Activated T-cell treated with anti-CD3 and anti-CD28 coated beads, Interleukin-2, amount 50 U/mL, for 72 hours (primary cell): ENCODE measurements at places on chromosomes 16 and 17. TPM values are rescaled to one million over a fixed set of nuclear protein-coding genes. Genes with fewer than 3 reads are reported as not detected.
A peak's percentile ranks its signal among the peaks of the same experiment; 100 is the strongest.

Gene CACNG4
- not detected for total RNA-seq

Gene MT4
- total RNA-seq, result not detected

Gene SEPTIN1
- 233 TPM for total RNA-seq

Gene CCDC200
- 0.74 TPM for total RNA-seq

Gene TRIM72
- total RNA-seq, result not detected

Gene SLC47A1
- 1.5 TPM for total RNA-seq

Gene ESRP2
- 0.31 TPM for total RNA-seq

- DNase-seq, result no peak
- peak overlapping the region; percentile 27 for H3K27ac ChIP-seq
- no peaks in the 10 kb centered on the region for H3K27me3 ChIP-seq
- no peaks in the 10 kb centered on the region for H3K36me3 ChIP-seq
These were observed 149.7 kb downstream of the RPTOR start for GRCh38 chr17:80694085-80694991.

DNA sequence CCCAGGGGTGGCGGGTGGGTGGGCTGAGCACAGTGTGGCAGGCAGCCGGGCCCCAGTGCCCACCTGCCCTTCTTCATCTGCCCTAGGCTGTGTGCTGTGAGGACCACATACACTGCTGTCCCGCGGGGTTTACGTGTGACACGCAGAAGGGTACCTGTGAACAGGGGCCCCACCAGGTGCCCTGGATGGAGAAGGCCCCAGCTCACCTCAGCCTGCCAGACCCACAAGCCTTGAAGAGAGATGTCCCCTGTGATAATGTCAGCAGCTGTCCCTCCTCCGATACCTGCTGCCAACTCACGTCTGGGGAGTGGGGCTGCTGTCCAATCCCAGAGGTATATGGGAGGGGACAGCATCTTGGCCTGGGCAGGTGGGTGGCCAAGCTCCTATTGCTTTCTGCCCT is 6.4 kb downstream of the GRN start:
- peaks cover 8% of the 10 kb centered on the region for H3K4me1 ChIP-seq
- no peaks in the 10 kb centered on the region for H3K27me3 ChIP-seq
- no peak for DNase-seq
- no peak overlapping the region for H3K27ac ChIP-seq
- no peaks in the 10 kb centered on the region for H3K36me3 ChIP-seq

DNA sequence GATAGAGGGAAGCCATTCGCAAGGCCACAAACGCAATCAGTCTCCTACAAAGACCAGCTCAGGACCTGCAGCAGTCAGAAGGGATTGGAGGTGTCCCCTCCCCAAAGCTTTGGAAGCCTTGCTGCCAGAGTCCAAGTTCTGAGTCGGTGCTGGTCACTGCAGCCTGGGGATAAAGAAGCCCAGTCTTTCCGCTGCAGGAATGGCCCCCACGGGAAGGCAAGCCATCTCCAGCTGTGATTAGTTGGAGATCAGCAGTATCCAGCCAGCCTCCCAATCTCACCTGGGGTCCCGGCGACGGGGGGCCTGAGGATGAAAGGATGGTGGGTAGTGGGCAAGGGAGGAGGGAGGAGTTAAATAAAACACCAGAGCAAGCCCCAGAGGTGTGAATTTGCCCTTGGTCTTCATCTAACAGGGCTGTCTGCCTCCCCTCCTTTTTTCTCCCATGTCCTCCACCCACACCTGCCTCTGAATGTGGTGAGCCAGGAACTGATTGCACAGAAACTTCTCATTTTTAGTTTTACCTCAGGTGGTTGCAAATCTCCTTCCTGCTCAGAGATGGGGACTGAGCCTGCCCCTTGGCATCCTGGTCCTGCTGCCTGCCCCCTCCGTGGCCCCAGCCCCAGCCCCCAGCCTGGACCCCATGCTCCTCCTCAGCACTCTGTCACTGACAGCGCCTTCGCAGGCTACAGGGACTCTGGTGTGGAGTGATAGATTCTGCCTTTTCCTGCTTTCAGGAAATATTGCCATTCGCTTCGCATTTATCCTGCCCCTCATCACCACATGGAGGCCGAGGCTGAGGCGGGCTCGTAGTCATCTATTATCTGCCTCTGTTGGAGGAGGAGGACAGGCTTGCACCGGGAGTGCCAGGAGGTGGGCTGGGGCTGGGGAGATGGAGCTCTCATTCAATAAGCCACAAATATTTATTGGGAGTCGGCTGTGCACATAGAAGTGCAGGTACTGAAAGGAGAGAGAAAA is 262.9 kb upstream of the SDK2 start:
- no peak overlapping the region for H3K27ac ChIP-seq
- peaks cover 36% of the 10 kb centered on the region for H3K27me3 ChIP-seq
- peaks cover 2% of the 10 kb centered on the region for H3K4me1 ChIP-seq
- no peaks in the 10 kb centered on the region for H3K36me3 ChIP-seq
- DNase-seq, result no peak
- no peak overlapping the region for H3K4me3 ChIP-seq

DNA sequence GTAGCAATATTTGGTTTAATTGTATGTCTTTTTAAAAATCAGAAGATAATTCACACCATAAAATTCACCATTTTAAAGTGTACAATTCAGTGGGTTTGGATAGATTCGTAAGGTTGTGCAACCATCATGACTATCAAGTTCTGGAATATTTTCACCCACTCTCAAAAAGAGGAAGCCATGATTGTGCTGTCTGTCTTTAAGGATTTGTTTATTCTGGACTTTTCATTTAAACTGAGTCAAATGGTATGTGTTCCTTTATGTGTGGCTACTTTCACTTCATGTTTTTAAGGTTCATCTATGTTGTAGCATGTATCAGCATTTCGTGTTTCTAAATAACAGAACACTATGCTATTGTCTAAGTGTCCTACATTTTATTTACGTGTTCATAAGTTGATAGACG is 68.1 kb upstream of the CPHXL start:
- H3K4me1 ChIP-seq, result no peaks in the 10 kb centered on the region
- no peak overlapping the region for H3K27ac ChIP-seq
- H3K36me3 ChIP-seq, result no peaks in the 10 kb centered on the region
- no peak for DNase-seq
- no peak overlapping the region for H3K4me3 ChIP-seq
- H3K27me3 ChIP-seq, result peaks cover 25% of the 10 kb centered on the region

DNA sequence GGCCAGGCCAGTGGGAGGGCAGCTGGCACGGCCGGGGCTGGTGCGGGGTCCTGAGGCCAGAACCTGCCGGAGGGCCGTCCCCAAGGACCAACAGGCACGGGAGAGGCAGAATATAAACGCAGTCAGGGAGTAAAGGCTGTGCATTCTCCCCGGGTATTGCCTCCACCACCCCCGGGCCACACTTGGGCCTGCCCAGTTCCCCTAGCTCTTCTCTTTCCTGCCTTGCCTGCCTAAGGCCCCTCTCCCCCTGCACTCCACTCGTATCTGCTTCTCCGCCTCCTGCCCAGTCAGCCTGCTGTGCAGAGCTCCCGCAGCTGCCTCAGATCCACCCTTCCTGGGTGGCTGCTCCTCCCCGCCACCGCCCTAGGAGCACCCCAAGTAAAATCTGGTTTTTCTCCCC is 5.0 kb upstream of the RPH3AL start:
- H3K4me1 ChIP-seq, result no peaks in the 10 kb centered on the region
- H3K36me3 ChIP-seq, result peaks cover 10% of the 10 kb centered on the region
- no peaks in the 10 kb centered on the region for H3K27me3 ChIP-seq
- DNase-seq, result no peak

GRCh38 chr17:18961634-18962493 is 9.9 kb downstream of the SLC5A10 start:
- no peak overlapping the region for H3K27ac ChIP-seq
- no peaks in the 10 kb centered on the region for H3K27me3 ChIP-seq
- peak; percentile 33 for DNase-seq
- no peak overlapping the region for H3K4me3 ChIP-seq

DNA sequence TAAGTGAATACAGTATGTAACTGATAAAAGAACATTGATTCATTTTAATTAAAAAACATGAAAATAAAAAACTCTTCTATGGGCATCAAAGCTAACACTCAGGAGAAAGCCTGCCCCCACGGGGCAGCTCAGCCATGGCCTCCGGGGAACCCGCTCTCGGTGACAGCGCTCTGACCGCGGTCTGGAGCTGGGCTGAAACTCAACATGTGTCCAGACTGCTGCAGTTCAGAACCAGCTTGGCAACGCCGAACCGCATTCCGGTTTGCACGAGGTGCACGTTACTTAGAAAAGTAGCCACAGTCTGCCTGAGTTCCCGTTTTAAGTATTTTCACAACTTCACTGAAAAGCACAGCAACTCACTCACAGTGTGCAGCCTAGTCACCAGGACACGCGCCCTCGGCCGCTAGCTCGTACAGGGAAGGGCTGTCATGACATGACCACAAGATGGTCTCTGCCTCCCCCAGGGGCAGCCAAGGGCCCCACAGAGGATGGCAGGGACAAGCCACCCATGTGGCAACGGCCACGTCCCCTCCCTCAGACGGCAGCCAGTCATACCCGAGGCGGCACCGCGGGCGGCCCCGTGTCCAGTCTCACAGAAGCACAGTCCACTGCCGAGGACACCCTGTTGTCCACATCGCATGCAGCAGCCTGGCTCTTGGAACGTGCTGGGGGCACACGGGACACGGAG is 77.1 kb upstream of the METRNL start:
- no peak overlapping the region for H3K27ac ChIP-seq
- H3K4me3 ChIP-seq, result no peak overlapping the region
- H3K4me1 ChIP-seq, result no peaks in the 10 kb centered on the region

GRCh38 chr16:12553191-12553590 is 250.5 kb downstream of the CPPED1 start:
- peak overlapping the region; percentile 14 for H3K4me3 ChIP-seq
- H3K4me1 ChIP-seq, result peaks cover 54% of the 10 kb centered on the region
- H3K27me3 ChIP-seq, result no peaks in the 10 kb centered on the region
- H3K27ac ChIP-seq, result peak overlapping the region; percentile 62
- no peak for DNase-seq

DNA sequence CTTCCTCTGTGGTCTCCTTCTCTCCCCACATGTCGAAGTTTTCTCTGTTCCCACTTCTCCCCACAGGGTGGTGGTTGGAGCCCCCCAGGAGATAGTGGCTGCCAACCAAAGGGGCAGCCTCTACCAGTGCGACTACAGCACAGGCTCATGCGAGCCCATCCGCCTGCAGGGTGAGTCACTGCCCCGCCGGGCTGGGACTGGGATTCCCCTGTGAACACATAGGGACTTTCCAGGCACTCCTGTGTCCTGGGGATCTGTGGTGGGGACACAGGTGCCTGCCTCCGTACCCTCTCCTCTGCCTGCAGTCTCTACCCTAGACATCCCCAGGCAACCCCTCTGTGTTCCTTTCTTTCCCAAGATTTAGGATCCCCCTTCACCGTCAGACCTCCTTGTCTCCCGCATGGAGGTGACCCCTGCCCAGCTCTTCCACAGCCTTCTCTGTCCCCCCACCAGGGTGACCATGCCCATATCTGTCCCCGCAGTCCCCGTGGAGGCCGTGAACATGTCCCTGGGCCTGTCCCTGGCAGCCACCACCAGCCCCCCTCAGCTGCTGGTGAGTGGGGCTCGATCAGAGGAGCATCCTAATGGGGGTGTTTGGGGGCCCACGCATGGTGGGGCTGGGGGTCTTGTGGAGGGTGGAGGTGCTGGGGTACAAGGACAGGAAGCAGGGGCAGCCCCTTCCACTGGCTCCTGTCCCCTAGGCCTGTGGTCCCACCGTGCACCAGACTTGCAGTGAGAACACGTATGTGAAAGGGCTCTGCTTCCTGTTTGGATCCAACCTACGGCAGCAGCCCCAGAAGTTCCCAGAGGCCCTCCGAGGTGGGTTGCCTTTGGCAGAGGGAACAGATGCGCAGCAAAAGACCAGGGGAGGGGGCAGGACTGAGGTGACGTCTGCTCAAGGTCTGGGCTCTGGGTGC is 5.8 kb downstream of the ITGAM start:
- H3K27me3 ChIP-seq, result no peaks in the 10 kb centered on the region
- H3K4me1 ChIP-seq, result peaks cover 56% of the 10 kb centered on the region
- peak; percentile 81 for DNase-seq
- H3K4me3 ChIP-seq, result peak overlapping the region; percentile 83
- H3K27ac ChIP-seq, result peak overlapping the region; percentile 89
- no peaks in the 10 kb centered on the region for H3K36me3 ChIP-seq

DNA sequence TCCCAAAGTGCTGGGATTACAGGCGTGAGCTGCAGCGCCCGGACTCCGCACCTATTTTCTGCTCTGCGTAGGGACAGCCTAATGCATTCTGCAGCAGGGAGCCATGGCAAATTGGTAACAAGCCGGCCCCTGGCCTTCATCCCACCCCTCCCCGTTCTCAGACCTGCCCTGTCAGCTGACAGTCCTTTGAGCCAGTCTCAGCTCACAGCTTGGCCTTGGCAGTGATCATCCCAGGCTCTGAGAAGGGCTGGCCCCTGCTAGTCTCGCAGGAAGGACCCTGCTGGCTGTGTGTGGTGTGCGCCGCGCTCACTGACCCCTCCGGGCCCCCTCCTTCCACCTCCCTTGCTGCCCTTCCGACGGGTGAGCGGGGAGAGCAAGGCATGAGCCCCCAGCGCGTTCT is 10.3 kb upstream of the NPTX1 start:
- H3K36me3 ChIP-seq, result no peaks in the 10 kb centered on the region
- peaks cover 39% of the 10 kb centered on the region for H3K27me3 ChIP-seq
- no peak overlapping the region for H3K4me3 ChIP-seq
- no peak for DNase-seq
- no peak overlapping the region for H3K27ac ChIP-seq
- no peaks in the 10 kb centered on the region for H3K4me1 ChIP-seq

GRCh38 chr17:17354560-17355349 is 51.6 kb downstream of the NT5M start:
- H3K27me3 ChIP-seq, result no peaks in the 10 kb centered on the region
- no peak overlapping the region for H3K27ac ChIP-seq
- H3K4me1 ChIP-seq, result peaks cover 6% of the 10 kb centered on the region
- H3K36me3 ChIP-seq, result peaks cover 2% of the 10 kb centered on the region
- peak; percentile 79 for DNase-seq

DNA sequence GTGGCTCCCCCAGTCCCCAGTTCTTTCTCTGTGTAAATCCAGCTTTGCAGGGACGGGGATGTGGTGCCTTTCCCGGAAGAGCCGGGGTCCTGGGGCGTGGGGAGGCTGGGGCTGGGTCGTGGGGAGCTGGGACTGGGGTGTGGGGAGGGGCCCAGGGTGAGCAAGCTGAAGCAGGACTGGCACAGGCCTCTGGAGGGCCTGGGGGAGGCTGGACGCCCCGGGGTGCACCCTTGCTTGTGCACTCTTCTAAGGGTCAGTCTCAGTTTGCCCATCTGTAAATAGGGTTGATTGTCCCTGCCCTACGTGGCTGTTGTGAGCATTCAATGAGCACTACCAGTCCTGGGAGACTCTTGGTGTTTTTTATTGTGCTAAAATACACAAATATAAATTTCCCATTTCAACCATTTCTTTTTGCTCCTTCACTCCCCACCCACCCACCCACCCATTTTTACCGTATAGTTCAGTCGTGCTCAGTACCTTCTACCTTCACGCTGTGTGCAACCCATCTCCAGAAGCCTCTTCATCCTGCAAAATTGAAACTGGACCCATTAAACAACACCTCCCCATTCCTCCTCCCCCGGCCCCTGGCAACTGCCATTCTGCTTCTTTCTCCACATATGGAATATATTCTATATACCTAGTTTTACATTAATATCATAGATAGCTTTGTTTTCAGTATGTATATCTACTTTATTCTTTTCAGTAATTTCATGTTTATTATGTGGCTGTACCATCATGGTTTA is 7.8 kb upstream of the TBC1D3B start:
- DNase-seq, result no peak
- peak overlapping the region; percentile 34 for H3K4me3 ChIP-seq
- no peaks in the 10 kb centered on the region for H3K36me3 ChIP-seq
- H3K4me1 ChIP-seq, result peaks cover 9% of the 10 kb centered on the region
